ENCODE measurements at places on chromosomes 7 and 10.

DNA sequence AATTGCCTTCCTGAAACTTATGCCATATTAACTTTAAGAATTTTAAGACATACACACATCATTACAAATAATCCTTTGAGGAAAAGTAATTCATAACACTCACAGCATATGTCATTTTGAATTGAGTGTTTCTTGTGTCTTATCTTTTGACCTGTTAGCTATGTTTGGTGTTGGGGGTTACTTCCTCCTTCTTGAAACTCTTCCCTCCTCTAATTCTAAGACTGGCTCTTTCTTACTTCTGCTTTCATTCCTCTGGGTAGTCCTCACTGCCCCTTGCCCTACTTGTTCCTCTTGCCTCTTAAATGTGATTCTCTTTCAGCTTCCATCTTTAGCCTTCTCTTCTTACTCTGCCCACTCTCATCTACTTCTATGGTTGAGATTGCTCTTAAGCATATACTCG is 28.3 kb upstream of the PIP4K2A start:
- no peak for DNase-seq

DNA sequence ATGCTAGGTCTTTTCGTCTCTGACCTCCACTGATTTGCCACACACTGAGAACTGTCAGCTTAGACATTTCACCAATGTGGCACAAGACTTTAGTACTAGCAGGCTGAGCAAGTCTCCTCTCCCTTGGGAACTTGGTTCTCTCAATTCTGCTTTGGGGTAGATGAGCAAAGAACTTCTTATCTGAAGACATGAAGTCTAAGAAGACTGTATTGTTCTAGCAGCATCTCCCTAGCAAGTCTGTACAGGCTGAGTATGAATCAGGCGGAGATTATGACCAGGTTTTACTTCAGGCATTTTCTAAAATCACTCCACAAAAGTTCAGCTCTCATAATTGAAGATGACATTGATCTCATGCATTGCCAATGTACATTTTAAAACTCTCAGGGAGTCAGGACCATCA is 23.8 kb upstream of the STN1 start:
- no peak for DNase-seq

DNA sequence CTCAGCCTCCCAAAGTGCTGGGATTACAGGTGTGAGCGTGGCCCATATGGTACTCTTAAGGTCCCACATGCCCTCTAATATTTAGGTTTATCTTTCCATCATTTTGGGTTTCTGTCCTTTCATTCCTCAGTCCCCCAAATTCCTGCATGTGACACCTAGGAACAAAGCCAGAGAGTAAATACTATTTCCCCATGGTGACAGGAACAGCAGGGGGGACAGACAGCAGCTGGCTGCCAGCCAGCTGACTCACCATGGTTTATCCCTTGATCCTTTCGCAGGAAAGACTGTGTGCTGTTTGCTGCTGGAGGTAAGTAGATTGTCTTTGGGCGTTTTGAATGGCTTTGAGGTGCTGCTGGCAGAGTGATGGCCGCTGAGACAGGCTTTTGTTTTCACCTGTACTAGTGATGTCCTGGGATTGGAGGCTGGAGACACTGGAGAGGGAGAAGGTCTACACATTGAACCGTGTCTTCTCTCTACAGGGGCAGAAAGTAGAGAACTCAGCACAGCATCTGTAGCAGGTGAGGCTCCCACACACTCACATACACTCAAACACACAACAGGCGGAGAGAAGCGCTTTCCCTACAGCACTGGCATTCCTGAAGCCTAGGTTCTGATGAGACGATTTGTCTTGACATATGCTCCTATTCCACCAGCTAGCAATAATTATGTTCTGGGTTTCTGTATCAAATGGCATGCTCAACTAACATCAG is 83.7 kb upstream of the EFCAB10 start:
- DNase-seq: no peak

DNA sequence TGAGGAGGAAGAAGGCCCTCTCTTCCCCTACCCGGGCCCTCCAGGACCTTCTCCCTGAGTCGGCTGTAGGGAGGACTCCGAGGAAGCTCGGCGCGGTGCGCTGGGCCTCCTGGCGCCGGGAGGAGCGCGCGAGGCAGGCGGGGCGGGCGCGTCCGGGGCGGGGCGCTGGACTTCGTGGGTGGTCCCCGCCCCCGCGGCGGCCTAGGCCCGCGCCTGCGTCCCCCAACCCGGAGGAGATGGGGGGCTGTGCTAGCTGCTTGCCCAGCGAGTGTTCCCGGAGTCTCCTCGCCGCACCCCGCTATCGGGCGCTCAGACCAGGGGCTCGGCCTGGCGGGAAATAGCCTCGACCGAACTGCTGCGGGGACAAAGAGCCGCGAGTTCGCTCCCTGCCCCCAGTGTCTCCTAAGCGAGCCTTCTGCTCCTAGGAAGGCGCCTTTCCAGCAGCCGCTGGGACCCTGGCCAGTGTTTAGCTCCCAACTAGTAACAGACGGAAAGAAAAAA is 19.2 kb upstream of the SMO start:
- peak; percentile 27 for DNase-seq

GRCh38 chr10:44022203-44022602 is 362.7 kb downstream of the CXCL12 start:
- DNase-seq: no peak

GRCh38 chr10:59088912-59089573 is 87.4 kb upstream of the PHYHIPL start:
- DNase-seq: no peak

GRCh38 chr10:5996696-5997095 is 19.4 kb upstream of the IL15RA start:
- no peak for DNase-seq

GRCh38 chr10:81953420-81953819 is 78.4 kb downstream of the NRG3 start:
- DNase-seq: no peak

- DNase-seq: no peak
Measured at GRCh38 chr7:107890493-107890961, 456 bp upstream of the DLD start.

GRCh38 chr7:47288060-47288459 is 293.9 kb downstream of the TNS3 start:
- DNase-seq: no peak

GRCh38 chr7:157884461-157885062 is 547.8 kb downstream of the DNAJB6 start:
- no peak for DNase-seq

- DNase-seq: no peak
Measured at GRCh38 chr10:102267748-102268147, 22.4 kb downstream of the GBF1 start.

- DNase-seq: no peak
Measured at GRCh38 chr10:129904323-129904722, 59.8 kb downstream of the EBF3 start.

DNA sequence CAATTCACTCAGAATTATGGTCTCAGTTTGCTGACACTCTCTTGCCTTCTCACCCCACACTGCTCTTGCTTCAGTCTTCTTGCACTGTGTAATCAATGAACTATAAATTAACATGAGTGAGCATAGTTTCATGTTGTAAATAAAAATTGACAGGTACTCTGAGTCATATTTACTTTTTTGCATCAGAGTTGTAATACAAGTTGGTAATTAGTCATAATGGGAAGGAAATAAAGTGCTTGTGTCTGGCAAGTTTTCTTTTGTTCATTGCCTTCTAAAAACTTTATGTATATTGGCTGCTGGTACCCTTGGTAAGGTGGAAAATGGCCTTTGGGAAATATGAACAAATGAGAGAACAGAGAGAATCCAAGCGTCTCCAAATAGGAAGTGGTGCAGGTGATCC is 169.3 kb upstream of the MAGI2 start:
- no peak for DNase-seq

DNA sequence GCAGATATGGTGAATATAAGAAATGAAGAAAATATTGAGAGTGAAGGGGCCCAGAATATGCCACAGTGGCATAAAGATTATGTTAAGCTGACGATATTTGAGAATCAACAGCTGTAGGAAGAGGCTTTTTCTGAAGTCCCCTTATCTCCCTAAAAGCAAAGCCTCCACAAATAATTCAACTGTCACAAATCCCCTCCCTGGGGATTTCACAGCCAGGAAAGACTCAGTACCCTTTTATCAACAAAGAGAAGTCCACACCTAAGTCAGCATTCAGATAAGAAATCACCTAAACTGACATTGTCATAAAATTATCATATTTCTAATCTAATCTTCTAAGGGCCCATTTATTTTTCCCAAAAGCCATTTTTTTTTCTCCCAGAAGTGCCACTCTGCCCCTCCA is 284.9 kb upstream of the VWC2 start:
- DNase-seq: no peak

- DNase-seq: no peak
Measured at GRCh38 chr7:68176974-68177373, 1180.3 kb downstream of the TYW1 start.

- peak; percentile 90 for DNase-seq
Measured at GRCh38 chr7:158431941-158432347, 155.7 kb downstream of the PTPRN2 start.

GRCh38 chr7:33807779-33808482 is 97.4 kb upstream of the BMPER start:
- peak; percentile 31 for DNase-seq

DNA sequence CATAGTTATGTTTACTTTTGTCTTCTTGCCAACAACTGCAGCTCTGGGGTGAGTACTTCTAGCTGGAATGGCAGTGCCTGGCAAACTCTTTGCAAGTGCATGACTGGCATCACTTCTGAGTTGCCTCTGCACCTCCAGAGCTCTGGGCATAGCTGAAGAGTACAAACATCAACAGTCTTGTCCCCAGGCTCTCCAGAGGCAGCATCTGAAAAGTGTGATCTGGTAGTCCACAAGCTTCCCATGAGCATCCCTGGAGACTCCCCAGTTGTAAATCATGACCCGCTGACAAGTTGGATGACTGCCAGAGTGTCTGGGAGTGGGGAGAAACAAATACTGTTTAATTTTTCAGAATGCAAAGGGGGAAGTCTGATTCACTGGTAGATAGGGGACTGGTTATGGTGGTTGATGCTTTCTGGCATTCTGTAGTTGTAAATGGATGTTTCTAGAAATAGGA is 138.9 kb upstream of the CDK13 start:
- peak; percentile 53 for DNase-seq

DNA sequence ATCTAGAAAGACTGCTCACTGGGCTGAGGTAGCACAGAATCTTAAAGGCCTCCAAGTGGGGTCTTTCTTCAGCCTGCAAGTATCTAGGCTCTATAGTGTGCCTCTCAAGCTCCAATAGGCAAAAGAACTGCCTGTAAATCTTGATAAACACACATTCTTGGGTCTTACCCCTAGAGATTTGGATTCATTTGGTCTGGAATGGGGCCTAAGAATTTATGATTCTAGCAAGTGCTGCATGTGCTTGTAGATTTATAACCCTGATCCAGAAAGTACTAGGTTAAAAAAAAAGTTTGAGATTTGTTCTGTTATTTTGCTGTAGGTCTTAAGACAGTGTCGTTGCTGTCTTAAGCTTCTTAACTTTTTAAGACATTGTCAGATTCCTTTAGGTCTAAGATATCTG is 74.1 kb downstream of the RALA start:
- no peak for DNase-seq

- DNase-seq: peak; percentile 81
Measured at GRCh38 chr10:121216721-121217181, 365.6 kb downstream of the WDR11 start.

DNA sequence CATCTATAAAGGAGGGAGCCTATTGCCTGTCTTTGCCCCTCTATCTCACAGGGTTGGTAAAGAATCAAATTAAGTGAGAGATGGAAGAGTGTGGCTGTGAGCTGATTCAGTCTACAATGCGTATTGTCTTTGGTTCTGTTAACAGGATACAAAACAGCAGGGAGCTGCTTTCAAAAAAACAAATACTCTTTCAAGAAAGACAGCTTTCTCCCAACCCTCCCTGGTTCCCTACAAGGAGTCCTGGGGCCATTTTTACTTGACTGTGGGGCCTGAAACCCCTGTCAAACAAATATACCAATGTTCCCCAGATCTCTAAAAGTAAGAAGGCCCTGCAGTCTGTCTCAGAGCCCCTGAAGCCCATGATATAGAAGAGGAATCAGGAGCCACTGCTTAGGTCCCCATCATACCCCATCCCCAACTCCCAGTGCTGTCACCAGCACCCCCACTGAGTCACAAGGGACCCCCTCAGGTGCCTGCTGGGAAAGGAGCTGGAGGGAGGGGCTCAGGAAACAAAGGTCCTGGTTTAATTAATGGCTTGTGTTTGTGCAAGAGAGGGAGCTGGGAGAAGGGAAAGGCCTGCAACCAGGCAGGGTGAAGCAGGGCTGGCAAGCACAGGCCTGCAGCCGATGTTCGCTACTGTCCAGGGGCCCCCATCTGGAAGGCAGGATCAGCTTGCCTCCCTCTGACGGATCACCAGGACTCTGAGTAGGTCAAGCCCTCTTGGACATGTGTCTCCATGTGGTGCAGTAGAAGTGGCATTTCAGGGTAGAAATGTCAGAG is 182.0 kb upstream of the GHITM start:
- DNase-seq: no peak

DNA sequence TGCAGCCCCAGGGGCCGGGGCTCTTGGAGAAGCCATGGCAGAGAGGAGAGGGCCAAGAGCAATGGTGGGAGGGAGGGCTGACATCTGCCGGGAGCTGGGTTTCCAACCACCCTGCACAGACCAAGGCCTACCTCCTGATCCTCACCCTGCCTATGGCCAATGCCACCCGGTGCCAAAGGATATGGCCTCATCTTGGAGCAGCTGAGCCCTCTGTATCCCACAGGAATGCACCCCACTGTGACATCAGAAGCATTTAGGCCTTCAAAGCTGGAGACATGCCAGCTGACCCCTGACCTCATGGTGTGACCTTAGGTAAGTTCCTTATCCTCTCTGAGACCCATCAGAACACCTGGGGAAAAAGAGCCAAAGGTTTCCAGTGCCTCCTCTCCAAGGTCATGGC is 113.6 kb upstream of the ZMIZ1 start:
- no peak for DNase-seq

GRCh38 chr7:151427705-151428377 is 12.1 kb downstream of the CRYGN start:
- no peak for DNase-seq

DNA sequence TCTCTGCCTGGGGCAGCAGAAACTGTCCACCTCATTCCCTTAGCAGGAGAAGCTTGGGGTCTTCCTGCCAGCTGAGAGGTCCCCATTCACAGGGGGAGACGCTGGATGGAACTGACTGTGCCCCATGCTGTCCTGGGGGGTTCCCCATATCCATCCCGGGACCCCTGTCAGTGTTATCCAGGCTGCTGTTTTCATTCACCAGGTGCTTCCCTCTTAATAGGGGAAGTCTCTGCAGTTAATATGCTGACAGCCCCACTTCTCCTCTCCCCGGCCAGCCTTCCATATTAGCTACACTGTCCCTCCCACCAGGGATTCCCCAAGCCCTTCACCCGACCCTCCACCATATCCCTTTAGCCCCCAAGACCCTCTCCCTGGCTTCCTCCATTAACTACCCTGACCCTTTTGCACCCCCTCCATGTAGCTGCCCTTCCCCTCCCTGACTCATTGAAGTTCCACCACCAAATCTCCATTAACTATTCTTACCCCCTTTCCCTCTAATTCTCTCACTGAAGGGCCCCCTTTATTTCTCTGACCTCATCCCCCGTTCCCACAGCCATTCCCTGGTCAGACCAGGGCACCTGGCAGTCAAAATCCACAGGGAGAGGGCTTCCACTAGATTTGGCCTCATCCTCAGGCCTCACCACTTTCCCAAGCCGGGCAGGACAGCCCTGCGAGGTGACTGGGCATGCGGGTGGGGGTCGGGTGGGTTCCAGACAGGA is 92.0 kb upstream of the PAX2 start:
- no peak for DNase-seq
